ENCODE measurements at places on chromosomes 1 and 21. TPM values are rescaled to one million over a fixed set of nuclear protein-coding genes. Genes with fewer than 3 reads are reported as not detected.

- DNase-seq, result no peak
Measured at GRCh38 chr1:27967884-27968466, 8.2 kb downstream of the XKR8 start.

GRCh38 chr1:219422811-219423598 is 189.9 kb downstream of the ZC3H11B start:
- no peak for DNase-seq

DNA sequence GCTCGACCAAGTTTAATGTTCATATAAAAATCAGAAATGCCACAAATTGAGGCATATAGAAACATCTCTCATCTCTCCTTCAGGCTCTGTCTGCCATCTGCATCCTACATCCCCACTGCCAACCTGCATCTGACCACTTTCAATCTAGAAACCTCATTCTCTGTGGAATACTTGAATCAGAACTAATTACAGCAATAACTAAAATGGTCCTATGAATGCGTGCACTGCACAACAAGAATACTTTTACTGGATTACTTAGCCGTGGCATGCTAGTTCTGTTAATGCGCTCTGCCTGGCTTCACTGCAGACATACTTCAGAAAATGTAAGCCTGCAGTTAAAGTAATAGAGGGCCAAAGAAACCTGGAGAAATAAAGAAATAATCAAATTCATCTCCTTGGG is 89.8 kb upstream of the NR5A2 start:
- DNase-seq, result no peak

- no peak for DNase-seq
Measured at GRCh38 chr1:154865442-154866256, 4.4 kb downstream of the KCNN3 start.

DNA sequence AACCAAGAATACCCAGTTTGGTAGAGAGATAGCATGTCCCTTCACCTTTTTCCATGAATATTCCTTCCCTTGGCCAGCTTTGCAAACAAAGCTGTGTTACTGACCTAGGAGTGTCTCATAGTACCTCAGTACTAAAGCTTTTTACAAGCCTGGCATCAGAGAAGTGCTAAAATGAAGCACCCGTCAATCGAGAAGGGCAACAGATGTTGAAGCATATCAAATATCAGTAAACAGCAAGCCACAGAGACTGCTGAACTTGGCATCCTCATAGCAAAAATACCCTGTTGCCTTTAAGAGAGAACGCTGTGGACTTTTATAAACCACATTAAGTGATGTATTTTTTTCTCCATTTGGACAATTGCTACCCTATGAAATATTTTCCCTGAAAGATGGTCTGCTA is 128.6 kb upstream of the HOOK1 start:
- DNase-seq, result no peak

- DNase-seq, result no peak
Measured at GRCh38 chr21:42646076-42646825, 7.2 kb upstream of the PDE9A start.

DNA sequence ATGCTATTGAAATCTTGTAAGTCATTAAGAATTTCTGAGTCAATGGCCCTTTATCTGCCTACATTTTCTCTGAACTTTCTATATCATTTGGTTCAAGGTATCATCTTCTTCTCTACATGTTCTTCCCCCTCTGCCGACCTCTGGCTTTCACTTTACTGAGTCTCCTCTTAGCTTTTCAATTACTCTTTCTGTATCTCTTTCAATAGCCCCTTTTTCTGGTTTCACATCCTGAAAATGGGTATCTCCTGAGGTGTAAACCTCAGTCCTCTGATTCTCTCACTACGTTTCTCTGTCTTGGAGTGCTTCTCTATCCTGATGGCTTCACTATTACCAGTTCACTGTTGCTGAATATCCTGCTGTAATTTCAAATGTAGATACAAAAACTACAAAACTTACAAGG is 98.9 kb downstream of the LYST start:
- DNase-seq, result no peak

DNA sequence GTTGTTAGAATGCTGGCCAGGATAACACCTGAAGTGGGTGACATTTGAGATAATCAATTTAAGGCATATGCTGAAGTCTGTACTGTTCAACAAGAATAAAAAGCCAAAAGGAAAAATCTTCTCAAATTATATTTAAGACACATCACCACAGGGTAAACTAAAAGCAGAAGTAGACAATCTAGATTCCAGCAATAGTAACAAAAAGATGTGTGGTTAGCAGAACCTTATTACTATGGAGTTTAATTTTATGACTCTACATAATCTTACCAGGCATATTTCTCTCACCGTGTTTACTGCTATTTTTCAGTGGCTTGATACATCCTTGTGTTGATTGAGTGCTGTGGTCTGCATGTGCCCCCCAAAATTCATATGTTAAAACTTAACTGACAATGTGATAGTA is 300.4 kb upstream of the ZP4 start:
- no peak for DNase-seq

DNA sequence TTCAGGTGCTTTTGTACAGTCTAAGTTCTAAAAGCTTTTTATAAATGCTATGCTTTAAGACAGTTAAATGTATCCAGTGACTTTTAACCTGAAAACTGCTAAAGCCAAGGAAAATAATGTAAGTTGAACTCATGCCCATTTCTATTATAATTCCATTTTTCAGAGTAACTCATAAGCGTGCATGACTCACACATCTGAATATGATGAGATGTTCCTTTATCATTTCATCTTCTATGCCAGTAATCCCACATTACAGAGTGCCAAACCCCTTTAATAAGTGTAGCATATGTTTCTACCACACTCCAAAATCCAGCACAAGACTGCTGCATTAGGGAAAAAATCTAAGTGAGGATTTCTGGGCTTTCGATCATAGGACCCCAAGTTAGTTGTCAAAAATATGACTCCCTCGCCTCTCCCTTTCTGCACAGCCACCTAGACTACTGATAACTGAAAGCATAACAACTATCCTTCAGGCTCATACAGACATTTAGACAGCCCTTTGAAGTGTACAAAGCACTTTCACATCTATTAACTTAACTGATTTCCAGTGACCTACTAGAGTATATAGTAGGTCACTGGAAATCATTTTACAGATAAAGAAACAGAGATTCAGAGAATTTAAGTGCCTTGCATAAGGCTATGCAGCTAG is 45.3 kb downstream of the JAK1 start:
- DNase-seq, result peak; percentile 21

DNA sequence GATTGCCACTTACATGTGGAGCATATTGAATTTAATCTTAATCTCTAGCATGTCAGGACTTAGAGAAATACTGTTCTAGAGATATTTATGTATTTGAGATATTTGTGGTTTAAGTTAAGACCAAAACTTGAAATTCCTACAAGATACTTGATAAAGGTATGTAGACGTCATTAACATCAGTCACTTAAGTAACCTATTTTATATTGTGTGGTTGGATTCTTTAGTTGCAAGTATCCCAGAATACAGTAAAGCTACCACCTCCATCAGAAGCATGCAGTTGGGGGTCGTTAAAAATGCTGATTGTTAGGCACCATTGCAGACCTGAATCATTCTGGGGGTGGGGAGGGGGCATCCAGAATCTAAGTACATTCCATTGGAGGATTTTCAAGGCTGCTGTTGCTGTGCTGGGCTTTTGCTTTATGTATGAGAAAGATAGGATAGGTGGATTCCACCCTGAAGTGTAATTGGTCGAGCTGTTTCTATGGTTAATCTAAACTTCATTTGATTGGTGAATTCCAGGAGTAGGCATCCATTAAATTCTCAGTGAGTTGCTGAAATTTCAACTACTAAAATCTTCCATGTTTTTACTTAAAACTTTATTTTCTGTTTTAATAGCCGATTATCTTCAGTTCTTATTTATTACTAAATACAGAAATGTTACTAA is 4.0 kb downstream of the H3-3A start:
- no peak for DNase-seq

Gene HMGCS2
- total RNA-seq, result not detected

Gene RNU1-1
- under 0.01 TPM for total RNA-seq

Gene LRRIQ3
- 0.33 TPM for total RNA-seq

Gene TOMM20
- total RNA-seq, result 82.2 TPM

Gene SPRR2B
- not detected for total RNA-seq

Gene FOXJ3
- 34.5 TPM for total RNA-seq

Gene C1orf210
- total RNA-seq, result not detected
